ENCODE measurements at places on chromosomes 3 and 15. TPM values are rescaled to one million over a fixed set of nuclear protein-coding genes. Genes with fewer than 3 reads are reported as not detected.

Gene GALNT15
- not detected for total RNA-seq

Gene TIMP4
- total RNA-seq = not detected

Gene LRRC34
- 6.6 TPM for total RNA-seq

Gene CNTN4
- not detected for total RNA-seq

Gene ROPN1
- total RNA-seq = not detected

Gene PLA2G4E
- not detected for total RNA-seq

Gene CFAP91
- total RNA-seq = not detected

Gene MESP2
- not detected for total RNA-seq

Gene COL7A1
- 1.6 TPM for total RNA-seq

Gene TRPC1
- 3.4 TPM for total RNA-seq

Gene CDHR4
- total RNA-seq = not detected

Gene MKRN3
- total RNA-seq = 1.6 TPM

Gene CTXND1
- not detected for total RNA-seq

Gene ZNF385D
- total RNA-seq = not detected

Gene RFTN1
- 113 TPM for total RNA-seq

Gene GOLGA8R
- total RNA-seq = 2.8 TPM
